Activated CD4-positive, alpha-beta T cell treated with anti-CD3 and anti-CD28 coated beads for 24 hours (primary cell): ENCODE measurements at places on chromosomes 7 and 10.

DNA sequence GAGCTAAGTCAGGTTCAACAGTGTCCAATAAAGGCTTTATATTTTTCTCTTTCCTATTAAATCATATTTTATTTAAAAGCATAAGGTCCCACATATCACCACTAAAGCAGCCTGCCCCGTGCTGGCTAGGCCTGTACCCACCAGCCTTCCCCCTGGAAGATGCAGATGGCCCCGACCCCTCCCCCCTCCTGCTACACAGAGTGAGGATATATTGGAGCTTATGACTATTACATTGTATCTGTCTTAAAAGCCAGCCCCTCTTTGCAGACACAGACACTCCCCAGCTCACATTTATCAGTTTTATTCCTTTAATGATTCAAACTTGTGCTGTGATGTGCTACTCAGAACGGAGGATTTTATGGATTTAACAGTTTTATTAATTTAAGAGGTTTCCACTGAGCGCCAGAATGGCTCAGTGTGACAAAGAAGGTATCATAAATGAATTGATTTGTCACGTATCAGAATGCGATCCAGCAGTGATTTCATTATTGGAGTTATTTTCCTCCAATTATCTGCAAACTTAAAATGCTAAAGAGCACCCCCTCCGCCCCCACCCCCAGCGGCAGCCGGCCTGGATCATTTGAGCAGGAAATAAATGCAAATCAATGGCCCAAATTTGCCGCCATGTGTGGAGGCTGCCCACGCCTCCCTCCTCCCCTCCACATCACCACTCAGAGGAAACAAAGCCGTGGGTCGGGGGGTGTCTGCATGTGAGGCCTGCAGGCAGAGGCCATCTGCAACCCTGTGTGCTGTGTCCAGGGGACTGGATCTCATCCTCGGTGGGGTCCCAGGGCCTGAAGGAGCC lies 72.6 kb upstream of the ZMIZ1 start:
- no peak for DNase-seq

- no peak for DNase-seq
Measured at GRCh38 chr10:79024720-79025198, 44.0 kb upstream of the ZMIZ1 start.

GRCh38 chr7:33217595-33217994 lies 88.2 kb downstream of the BBS9 start:
- DNase-seq, result no peak

DNA sequence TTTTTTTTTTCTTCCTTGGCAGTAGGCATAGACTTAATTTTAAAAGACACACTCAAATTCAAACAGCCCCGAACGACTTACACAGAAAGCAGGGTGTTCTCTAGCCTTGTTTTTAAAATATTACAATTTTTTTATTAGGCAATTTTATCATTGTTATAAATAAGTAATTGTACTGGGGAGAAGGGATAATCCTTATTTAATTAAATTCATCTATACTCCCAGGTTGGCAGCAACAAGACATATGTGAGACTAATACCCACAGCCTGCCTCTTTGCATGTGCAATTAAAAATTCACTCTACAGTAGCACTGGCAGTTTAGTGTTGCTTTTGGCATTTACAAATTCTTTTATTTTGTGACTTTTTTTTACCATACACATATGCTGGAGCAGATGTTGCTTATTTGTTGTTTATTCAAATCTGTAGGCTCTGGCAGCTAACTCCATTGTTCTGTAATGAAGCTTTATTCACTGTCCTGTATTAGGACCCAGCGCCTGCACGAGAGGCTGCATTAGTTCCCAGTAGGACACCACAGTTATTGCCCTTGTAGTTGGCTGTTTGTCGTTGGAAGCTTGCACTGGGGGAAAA lies 84.9 kb upstream of the PPP1R17 start:
- DNase-seq, result no peak

DNA sequence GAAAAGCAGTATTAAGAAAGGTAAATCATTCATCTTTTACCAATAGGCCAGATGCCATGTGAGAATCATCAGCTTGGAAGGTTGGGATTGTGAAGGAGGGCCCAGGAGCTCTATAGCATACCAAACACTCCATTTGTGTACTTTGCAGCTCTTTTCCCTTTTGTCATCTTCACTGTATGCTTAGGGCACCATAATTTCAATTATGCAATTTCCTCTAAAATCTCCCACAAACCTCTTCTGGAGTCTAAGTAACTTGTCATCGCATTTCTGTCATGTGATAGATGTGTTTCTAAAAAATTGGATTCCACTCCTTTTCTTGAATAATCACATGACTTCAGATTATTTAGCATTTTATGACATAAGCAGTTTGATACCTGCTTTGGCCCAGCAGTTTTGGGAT lies 17.9 kb downstream of the RPP30 start:
- no peak for DNase-seq

DNA sequence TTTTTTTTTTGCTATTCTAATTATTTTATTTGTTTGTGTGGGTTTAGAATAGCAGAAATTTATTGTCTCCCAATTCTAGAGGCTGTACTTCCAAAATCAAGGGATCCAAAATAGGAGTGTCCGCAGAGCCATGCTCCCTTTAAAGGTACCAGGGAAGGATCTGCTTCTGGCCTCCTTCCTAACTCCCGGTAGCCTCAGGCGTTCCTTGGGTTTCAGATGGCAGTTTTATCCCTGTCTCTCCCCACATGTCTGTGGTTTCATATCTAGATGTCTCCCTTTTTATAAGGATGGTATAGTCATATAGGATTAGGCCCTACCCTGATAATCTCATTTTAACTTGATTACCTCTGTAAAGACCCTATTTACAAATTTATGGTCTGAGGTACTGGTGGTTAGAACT lies 48.4 kb downstream of the BMPR1A start:
- no peak for DNase-seq

DNA sequence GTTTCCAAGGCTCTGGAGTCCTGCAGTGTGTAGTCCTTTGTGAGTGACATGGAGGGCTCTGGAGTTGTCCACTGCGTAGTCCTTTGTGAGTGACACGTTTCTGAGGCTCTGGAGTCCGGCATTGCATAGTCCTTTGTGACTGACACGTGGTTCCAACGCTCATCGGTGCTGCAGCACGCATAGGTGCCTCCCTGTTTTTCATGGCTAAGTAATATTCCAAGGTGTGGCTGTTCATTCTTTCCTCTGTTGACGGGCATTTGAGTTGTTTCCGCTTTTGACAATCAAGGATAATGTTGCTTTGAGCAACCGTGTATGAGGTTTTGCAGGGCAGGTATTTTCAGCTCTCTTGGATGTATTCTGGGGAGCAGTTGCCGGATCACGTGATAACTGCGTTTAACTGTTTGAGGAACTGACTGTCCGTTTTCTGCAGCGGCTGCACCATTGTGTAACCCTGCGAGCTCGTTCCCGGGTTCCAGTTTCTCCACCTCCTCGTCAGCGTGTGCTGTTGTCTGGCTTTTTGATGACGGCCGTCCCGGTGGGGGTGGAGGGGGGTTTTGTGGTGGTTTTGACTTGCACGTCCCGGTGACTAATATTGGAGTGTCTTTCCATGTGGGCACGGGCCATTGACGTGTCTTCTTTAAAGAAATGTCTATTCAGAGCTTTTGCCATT lies 21.1 kb downstream of the FAM20C start:
- no peak for DNase-seq

DNA sequence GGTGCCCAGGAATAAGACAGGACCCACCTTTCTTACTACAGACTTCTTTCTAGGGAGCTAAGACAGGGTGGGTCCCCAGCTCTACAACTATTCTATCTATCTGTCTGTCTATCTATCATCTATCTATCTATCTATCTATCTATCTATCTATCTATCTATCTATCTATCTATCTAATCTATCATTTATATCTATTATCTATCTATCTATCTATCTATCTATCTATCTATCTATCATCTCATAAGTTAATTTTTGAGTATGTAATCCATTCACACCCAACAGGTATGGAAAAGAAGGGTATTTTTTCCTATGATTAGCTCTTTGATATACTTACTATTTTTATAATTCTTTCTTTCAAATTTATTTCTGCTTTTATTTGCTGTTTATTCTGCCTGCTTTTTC lies 55.9 kb downstream of the BAMBI start:
- no peak for DNase-seq

GRCh38 chr7:44188480-44189225 lies 586 bp downstream of the GCK start:
- DNase-seq, result no peak

DNA sequence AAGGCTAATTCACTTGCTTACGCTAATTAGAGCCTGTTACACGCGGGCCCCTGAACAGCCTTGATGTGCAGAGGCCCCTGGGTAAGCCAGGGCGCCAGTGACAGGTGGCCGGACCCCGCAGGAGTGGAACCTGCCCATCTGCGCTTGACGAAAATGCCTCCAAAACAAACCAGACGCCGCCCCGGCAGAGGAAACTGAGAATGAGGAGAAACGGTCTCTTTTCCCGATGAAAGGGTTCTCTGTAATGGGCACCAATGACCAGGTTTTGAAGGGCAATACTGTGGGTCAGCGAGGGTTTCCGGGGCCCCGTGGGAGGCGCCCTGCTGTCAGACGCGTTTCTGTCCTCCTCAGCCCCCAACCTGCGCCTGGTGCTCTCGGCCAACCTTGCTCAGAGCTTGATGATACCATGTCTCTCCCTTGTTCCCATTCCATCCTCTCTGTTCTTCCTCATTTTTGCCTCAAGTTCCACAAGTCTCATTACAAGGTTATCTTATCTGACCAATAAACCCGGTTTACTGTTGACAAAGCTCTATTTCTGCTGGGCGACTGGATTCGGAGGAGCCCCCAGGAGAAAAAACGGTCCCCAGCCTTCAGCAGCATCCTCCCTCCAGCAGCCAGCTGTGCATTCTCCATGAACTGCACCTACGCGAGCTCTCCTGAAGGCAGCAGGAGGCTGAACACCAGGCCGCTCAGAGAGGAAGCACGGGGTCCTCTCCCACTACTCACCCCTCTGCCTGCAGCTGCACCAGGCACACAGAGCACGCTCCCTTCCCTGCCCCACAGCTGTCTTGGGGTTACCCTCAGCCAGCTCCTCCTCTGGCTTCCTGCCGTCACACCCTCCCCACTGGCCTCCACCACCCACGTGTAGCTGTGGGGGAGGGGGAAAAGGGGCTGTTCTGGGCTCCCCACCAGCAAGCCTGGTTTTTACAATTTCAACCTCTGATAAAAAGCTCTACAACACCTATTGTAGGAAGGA lies 202.0 kb downstream of the MAD1L1 start:
- no peak for DNase-seq

DNA sequence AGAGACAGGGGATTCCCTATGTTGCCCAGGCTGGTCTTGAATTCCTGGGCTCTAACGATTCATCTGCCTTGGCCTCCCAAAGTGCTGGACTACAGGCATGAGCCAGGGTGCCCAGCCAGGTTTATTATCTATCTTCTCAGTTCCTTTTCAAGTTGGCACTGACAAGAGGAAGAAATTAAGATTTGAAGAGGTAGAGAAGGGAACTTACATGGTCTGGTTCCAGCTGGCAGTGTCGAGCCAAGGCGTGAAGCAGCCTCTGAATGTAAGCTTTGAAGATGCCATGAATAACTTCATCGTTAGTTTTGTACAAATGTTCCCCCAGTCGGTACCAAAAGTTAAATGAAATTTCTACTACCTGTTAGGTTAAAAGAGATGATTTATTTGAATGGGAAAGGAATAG lies 57.7 kb downstream of the TNPO3 start:
- no peak for DNase-seq

DNA sequence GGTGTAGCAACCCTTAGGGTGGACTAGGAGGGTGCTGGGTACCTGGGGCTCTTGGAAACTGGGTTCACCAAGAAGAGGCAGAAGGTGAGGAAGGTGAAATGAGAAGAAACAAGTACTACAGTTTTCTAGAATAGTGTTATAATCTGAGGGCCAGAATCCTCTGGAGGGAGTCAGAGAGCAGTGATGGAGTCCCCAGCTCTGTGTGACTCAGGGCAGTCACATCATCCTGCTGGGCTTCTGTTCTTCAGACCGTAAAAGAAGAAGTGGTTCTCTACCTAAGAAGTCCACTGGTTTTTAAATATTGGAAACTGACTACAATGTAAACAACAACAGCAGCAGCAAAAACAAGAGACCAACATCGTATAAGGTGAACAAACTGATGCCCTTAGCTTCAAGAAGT lies 197.3 kb downstream of the PRPF18 start:
- no peak for DNase-seq

DNA sequence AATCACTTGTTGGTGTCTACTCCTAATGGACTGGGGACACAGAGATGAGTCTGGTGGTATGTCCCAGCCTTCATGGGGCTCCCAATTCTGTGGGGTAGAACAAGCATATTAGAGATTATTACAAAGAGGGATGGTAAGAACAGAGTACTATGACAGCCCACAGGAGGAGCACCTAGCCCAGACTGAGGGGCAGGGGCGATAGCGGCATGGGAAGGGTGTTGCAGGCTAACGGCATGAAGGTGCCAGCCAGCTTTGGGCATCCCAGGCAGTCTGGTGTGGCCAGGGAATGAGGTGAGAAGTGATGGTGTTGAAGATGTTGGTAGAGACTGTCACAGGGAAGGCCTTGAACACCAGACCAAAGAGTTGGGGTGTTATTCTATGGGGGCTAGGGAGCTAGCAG lies 280.0 kb downstream of the RPS24 start:
- no peak for DNase-seq

- DNase-seq, result no peak
Measured at GRCh38 chr10:8453587-8453986, 399.1 kb downstream of the GATA3 start.

GRCh38 chr7:107728276-107728675 lies 15.7 kb upstream of the CBLL1 start:
- no peak for DNase-seq

DNA sequence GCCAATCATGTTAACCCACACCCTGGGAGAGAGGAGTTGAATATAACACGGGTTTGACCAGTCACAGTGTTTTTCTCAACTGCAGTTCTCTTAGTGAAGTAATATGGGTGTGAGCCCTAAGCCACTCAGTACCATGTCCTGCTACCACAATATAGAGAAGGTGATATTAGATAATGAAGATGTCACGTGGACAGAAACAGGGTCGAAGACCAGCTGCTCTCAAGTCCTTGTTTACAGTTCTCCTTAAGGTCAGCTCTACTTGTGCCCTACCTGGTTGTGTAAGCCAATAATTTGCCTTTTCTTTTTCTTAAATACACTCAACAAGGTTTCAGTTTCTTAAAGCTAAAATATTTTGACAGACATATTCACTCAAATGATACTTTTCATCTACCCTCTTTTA lies 128.3 kb upstream of the POT1 start:
- no peak for DNase-seq

GRCh38 chr10:122173337-122173736 lies 97.8 kb upstream of the BTBD16 start:
- DNase-seq, result no peak

GRCh38 chr7:121696954-121697353 lies 176.0 kb upstream of the PTPRZ1 start:
- DNase-seq, result no peak
